Inflammatory macrophage (primary cell): ENCODE measurements at places on chromosomes 2 and 18.

DNA sequence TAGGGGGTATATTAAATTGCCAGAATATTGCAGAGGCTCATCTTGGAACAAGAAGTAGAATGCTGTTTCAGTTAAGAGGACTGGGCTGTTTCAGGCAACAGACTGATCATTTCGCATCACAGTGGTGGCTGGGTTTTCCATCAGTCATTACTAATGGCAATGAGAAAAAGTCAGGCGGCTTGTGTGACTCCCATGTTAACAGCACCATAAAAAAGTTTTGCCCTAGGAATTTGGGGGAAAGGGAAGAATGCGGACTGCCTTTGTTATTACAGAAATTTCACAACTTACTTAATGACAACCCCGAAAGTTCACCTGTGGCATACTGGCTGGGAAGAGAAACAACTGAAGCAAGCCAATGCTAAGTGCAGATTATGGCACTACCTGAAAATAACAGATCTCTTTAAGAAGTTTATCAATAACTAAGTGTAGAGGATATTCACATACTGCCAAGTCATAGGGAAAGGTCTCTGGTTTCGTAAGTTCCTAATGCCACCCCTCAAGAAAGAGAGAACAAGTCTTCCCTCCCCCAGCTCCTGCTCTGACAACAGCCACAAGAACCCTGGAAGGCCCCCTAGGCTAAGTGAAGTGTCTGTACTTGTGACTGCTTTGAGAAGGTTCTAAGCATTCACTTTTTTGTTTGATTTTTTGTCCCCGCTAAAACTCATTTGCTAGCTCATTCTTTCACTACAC lies 40.5 kb upstream of the AP1S3 start:
- DNase-seq = no peak

- DNase-seq = no peak
Observed at GRCh38 chr18:60962625-60963024, 370.6 kb upstream of the CDH20 start.

- no peak for DNase-seq
Observed at GRCh38 chr18:11500153-11501122, 109.0 kb upstream of the SLC35G4 start.

DNA sequence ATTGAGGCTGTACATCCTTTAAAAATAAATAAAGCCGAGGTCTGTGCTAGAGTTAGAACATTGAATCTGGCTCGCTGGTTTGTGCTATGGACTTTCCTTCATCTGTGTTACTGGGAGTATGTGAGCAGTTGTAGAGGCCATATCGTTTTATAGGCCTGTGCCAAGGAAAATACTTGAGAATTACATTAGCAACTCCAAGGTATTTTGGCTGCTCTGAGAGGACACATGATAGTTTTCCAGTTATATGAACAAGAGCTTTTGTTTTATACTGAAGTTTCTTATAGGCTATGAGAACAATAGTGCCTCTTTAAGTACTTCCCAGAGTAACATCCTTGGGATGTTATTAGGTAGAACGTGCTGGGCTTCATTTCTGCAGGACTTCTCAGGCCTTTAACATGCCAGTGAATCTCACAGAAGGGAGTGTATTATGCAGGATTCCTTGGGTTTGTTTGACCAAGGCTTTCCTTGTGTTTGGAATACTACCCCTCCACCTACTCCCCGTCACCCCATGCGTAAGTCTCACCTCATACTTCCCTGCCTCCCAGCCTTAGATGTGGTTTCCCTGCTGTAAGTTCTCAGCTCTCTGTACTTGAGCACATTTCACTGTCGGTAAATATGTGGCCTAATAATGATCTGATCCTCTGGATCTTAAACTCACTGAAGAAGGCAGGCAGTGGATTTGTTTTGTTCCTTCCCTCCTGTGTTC lies 21.0 kb downstream of the TCF7L1 start:
- DNase-seq = no peak

DNA sequence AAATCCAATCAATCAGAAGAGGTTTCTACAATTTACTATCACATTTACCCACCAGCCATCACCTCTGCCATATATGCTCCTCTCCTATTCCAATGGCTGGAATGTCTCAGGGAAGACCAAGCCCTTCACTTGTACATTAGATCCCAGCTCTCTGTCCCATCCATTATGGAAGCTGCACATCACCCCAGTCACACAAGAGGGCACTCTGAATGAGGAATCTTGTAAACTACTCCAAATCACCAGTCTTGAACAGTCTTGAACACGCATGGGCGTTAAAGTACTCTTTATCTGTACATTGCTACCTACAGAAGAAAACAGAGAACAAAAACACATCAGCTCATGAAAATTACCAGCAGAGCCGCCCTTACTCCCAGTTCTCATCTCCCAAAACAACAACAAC lies 38.7 kb downstream of the ZC3H8 start:
- DNase-seq = no peak
